ENCODE measurements at places on chromosomes 7 and 10. TPM values are rescaled to one million over a fixed set of nuclear protein-coding genes. Genes with fewer than 3 reads are reported as not detected.

DNA sequence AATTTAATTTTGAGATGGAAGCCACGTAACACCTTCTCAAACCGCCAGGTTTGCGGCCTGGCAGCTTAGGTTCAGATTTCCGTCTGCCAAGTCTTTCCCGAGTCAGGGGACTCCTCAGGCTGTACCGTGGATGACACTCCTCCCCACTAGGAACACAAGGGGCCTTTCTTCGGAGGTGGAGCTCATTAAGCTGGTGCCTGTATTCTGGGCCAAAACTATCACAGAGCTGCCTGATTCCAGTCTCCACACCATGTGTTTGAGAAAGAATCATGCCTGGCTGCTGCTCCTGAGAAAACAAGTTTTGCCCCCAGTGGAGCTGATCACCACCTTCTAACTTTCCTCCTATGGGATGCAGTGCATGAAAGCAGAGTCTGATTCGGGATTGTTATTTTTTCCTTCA lies 44.8 kb downstream of the TMEM209 start:
- no peak overlapping the region for H3K4me3 ChIP-seq
- no peaks in the 10 kb centered on the region for H3K27me3 ChIP-seq
- H3K4me1 ChIP-seq, result no peaks in the 10 kb centered on the region
- peak; percentile 54 for DNase-seq
- H3K27ac ChIP-seq, result no peak overlapping the region

- no peak overlapping the region for H3K4me3 ChIP-seq
- H3K4me1 ChIP-seq, result no peaks in the 10 kb centered on the region
- H3K36me3 ChIP-seq, result no peaks in the 10 kb centered on the region
- no peaks in the 10 kb centered on the region for H3K27me3 ChIP-seq
- no peak for DNase-seq
These were observed 173.5 kb downstream of the SEMA3E start for GRCh38 chr7:83475420-83475819.

- H3K4me3 ChIP-seq, result no peak overlapping the region
- no peak overlapping the region for H3K27ac ChIP-seq
- H3K36me3 ChIP-seq, result no peaks in the 10 kb centered on the region
- no peak for DNase-seq
These were observed 6.9 kb downstream of the ABCB8 start for GRCh38 chr7:151035026-151035717.

DNA sequence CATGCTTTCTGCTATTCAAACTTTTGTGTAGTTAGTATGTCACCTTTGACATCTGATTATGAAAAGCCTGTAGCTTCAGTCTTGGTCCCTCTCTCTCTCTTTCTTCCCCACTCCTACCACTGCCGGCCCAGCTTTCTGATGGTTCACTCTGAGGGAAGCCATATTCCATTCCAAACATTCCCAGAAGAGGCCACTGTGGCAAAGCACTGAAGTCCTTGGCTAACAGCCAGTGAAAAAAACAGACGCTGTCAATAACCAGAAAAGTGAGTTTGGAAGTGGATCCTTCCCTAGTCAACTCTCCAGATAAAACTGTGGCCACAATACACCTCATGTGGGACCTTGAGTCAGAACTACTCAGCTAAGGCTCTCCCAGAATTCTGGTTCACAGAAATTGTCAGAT lies 950.7 kb upstream of the PHF14 start:
- no peak for DNase-seq
- no peak overlapping the region for H3K27ac ChIP-seq
- no peaks in the 10 kb centered on the region for H3K36me3 ChIP-seq
- no peaks in the 10 kb centered on the region for H3K27me3 ChIP-seq
- no peak overlapping the region for H3K4me3 ChIP-seq
- peaks cover 6% of the 10 kb centered on the region for H3K4me1 ChIP-seq

DNA sequence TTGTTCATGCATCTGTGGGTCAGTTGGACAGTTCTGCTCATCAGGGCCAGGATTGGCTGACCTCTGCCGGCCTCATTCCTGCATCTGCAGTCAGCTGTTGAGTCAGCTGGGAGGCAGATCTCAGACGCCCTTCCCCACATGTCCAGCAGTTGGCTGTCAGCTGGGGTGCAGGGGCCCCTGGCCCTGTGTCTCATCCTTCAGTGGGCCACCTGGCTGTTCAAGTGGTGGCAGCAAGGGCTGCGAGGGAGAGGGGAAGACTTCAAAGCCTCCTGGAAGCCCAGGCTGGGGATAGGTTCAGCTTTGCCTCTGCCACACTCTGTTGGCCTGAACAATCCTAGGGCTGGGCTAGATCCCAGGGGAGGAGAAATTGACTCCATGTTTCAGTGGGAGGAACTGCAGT lies 33.2 kb downstream of the TACR2 start:
- no peak for DNase-seq
- H3K27me3 ChIP-seq, result no peaks in the 10 kb centered on the region
- H3K4me3 ChIP-seq, result no peak overlapping the region
- peaks cover 8% of the 10 kb centered on the region for H3K4me1 ChIP-seq

DNA sequence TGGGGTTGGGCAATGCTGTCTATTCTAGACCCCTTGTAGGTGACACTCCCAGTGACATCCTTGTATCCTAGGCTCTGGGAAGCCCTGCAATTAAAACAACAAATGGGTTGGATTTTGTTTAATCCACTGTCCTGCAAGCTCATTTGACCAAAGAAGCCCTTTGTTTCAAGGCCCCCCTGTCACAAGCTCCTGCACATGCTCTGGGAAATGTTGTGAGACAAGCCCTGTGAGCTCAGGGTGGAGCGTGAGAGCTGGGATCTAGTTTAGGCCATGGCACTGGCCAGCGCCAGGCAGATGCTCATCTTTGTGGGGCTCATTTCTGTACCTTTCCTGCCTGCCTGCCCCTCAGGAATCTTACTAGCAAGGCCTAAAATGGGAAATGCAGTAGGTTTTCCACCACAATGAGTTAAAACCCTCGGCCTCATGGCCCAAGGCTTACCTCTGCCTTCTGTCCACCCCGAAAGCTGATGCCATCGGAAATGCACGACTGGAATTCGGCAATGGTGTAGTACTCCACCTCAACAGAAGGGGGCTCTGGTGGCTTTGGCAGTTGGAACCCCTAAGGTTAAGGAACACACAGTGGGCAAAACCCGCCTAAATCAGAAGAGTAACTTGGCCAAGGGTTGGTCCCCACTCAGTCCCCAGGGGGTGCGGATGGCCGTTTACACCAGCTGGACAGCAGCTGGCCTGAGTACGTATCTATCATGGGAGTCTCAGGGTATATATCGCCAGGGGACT lies 112.0 kb downstream of the NEURL1 start:
- peaks cover 20% of the 10 kb centered on the region for H3K36me3 ChIP-seq
- no peak overlapping the region for H3K4me3 ChIP-seq
- no peak for DNase-seq
- H3K27ac ChIP-seq, result no peak overlapping the region
- peaks cover 4% of the 10 kb centered on the region for H3K4me1 ChIP-seq

GPR158 gene
- 0.19 TPM for total RNA-seq

ERVW-1 gene
- not detected for total RNA-seq

GRCh38 chr10:89454561-89455347 lies 40.4 kb downstream of the IFIT5 start:
- H3K4me1 ChIP-seq, result peaks cover 24% of the 10 kb centered on the region
- peaks cover 3% of the 10 kb centered on the region for H3K36me3 ChIP-seq
- no peak overlapping the region for H3K27ac ChIP-seq
- H3K27me3 ChIP-seq, result no peaks in the 10 kb centered on the region

- H3K4me3 ChIP-seq, result no peak overlapping the region
- no peak overlapping the region for H3K27ac ChIP-seq
- no peaks in the 10 kb centered on the region for H3K27me3 ChIP-seq
- H3K36me3 ChIP-seq, result no peaks in the 10 kb centered on the region
- H3K4me1 ChIP-seq, result peaks cover 18% of the 10 kb centered on the region
These were observed 461.4 kb downstream of the KCNMA1 start for GRCh38 chr10:77176232-77176631.

GRCh38 chr10:8050556-8051108 lies 3.9 kb upstream of the GATA3 start:
- H3K36me3 ChIP-seq, result no peaks in the 10 kb centered on the region
- no peak for DNase-seq
- H3K27me3 ChIP-seq, result peaks cover 71% of the 10 kb centered on the region
- H3K27ac ChIP-seq, result no peak overlapping the region

CTBP2 gene
- 127 TPM for total RNA-seq

- no peak for DNase-seq
- no peak overlapping the region for H3K27ac ChIP-seq
- no peaks in the 10 kb centered on the region for H3K4me1 ChIP-seq
- H3K27me3 ChIP-seq, result peaks cover 13% of the 10 kb centered on the region
- H3K4me3 ChIP-seq, result no peak overlapping the region
These were observed 10.1 kb downstream of the NPC1L1 start for GRCh38 chr7:44530990-44531389.

MALRD1 gene
- total RNA-seq, result 0.56 TPM

STEAP1 gene
- total RNA-seq, result not detected

DNA sequence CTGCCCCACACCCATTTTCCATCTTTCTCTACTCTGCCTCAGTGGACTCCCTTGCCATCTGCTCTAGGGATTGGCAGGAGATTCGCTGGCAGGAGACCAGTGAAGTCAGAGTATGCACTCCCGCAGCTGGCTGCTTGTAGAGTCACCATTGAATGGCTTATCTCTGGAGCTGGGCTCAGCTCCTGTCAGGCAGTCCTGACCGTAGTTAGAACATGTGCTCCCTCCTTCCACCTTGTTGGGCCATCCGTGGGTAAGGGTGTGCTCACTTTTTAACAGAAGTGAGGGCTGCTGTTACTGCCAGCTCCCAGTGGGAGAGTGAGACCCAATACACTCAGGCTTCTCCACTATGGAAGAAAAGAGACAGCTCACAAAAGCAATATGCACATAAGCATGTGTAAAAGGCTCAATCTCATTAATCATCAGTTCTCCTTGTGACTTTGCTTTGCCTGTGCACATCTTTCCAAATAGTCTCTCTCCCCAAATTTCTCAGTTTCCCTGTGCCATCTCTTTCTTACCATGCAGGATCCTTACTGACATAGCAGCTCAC lies 773.3 kb downstream of the GRID1 start:
- H3K4me3 ChIP-seq, result no peak overlapping the region
- H3K36me3 ChIP-seq, result no peaks in the 10 kb centered on the region
- peak; percentile 64 for DNase-seq
- no peaks in the 10 kb centered on the region for H3K4me1 ChIP-seq

- no peak overlapping the region for H3K4me3 ChIP-seq
- peaks cover 19% of the 10 kb centered on the region for H3K4me1 ChIP-seq
- no peak overlapping the region for H3K27ac ChIP-seq
- peaks cover 9% of the 10 kb centered on the region for H3K27me3 ChIP-seq
- H3K36me3 ChIP-seq, result no peaks in the 10 kb centered on the region
These were observed 5.8 kb upstream of the PLEKHA1 start for GRCh38 chr10:122368502-122369254.

GRCh38 chr7:64558781-64559180 lies 4.1 kb downstream of the ZNF680 start:
- H3K27me3 ChIP-seq, result no peaks in the 10 kb centered on the region
- H3K27ac ChIP-seq, result peak overlapping the region; percentile 65
- peaks cover 58% of the 10 kb centered on the region for H3K4me1 ChIP-seq
- no peak for DNase-seq
- peaks cover 15% of the 10 kb centered on the region for H3K36me3 ChIP-seq

LRRC17 gene
- total RNA-seq, result 12.5 TPM

OR13A1 gene
- total RNA-seq, result not detected

DNA sequence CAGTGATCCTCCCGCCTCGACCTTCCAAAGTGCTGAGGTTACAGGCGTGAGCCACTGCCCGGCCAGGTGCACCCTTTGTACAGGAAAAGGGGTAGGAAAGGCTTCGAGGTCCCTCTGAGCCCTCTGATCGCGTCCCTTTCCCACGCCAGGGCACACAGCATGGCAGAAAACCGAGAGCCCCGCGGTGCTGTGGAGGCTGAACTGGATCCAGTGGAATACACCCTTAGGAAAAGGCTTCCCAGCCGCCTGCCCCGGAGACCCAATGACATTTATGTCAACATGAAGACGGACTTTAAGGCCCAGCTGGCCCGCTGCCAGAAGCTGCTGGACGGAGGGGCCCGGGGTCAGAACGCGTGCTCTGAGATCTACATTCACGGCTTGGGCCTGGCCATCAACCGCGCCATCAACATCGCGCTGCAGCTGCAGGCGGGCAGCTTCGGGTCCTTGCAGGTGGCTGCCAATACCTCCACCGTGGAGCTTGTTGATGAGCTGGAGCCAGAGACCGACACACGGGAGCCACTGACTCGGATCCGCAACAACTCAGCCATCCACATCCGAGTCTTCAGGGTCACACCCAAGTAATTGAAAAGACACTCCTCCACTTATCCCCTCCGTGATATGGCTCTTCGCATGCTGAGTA lies 871 bp downstream of the POP7 start:
- H3K4me3 ChIP-seq, result peak overlapping the region; percentile 96
- H3K36me3 ChIP-seq, result peaks cover 1% of the 10 kb centered on the region
- DNase-seq, result no peak
- peak overlapping the region; percentile 83 for H3K27ac ChIP-seq
- peaks cover 16% of the 10 kb centered on the region for H3K4me1 ChIP-seq

GRCh38 chr10:73887294-73888039 lies 13.1 kb upstream of the CAMK2G start:
- no peaks in the 10 kb centered on the region for H3K27me3 ChIP-seq
- H3K27ac ChIP-seq, result peak overlapping the region; percentile 94
- peaks cover 64% of the 10 kb centered on the region for H3K4me1 ChIP-seq
- peak; percentile 96 for DNase-seq
- peak overlapping the region; percentile 46 for H3K4me3 ChIP-seq

DNA sequence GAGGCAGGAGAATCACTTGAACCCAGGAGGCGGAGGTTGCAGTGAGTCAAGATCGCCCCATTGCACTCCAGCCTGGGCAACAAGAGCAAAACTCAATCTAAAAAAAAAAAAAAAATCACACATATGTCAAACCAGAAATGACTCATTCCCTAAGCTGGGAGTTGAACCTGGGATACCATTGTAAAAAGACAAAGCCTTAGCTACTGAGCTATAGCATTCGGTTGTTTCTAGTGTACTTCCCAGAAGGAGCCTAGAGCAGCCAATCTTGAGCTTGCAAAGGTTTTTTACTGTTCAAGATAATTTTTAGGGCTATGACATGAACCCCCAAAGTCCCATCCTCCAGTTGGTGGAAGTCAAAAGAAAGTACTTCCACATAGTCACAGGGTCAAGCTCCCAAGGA lies 87.9 kb downstream of the ZNF467 start:
- DNase-seq, result no peak
- no peak overlapping the region for H3K27ac ChIP-seq
- H3K36me3 ChIP-seq, result no peaks in the 10 kb centered on the region
- H3K27me3 ChIP-seq, result peaks cover 45% of the 10 kb centered on the region
- no peak overlapping the region for H3K4me3 ChIP-seq

GRCh38 chr7:76048668-76048988 lies 722 bp downstream of the MDH2 start:
- no peak for DNase-seq
- H3K36me3 ChIP-seq, result peaks cover 14% of the 10 kb centered on the region
- no peaks in the 10 kb centered on the region for H3K27me3 ChIP-seq
- peaks cover 22% of the 10 kb centered on the region for H3K4me1 ChIP-seq
- H3K4me3 ChIP-seq, result peak overlapping the region; percentile 99

GRCh38 chr7:19928247-19928646 lies 154.8 kb upstream of the TMEM196 start:
- no peak for DNase-seq
- peaks cover 2% of the 10 kb centered on the region for H3K4me1 ChIP-seq
- no peaks in the 10 kb centered on the region for H3K27me3 ChIP-seq

GRCh38 chr7:2761131-2761624 lies 73.2 kb downstream of the AMZ1 start:
- peaks cover 68% of the 10 kb centered on the region for H3K4me1 ChIP-seq
- peak overlapping the region; percentile 70 for H3K27ac ChIP-seq
- H3K4me3 ChIP-seq, result no peak overlapping the region

Data from osteocyte (in vitro differentiated cells).